KG1 (cell line): ENCODE measurements at places on chromosomes 12 and 14.

DNA sequence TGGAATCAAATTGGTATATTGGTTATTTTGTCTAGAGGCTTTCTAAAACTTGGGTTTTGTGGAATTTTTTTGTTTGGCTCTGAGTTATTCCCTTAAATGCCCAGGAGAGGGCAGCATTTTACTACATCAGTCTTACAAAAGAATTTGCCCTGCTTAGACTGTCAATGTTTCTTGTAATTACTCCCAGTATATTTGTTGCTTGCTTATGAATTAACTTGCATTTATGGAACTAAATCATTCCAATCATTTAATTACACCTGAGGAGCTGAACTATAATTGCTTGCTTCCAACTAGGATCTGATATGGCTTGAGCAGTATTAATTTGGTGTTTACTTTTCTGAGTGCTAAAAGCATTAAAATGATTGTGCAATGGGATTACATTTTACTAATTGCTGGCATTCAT is 48.7 kb downstream of the MIPOL1 start:
- peak; percentile 4 for DNase-seq

GRCh38 chr12:117231750-117232149 is 41.5 kb upstream of the FBXO21 start:
- DNase-seq, result no peak

GRCh38 chr14:67853715-67854114 is 34.1 kb downstream of the RAD51B start:
- DNase-seq, result no peak

DNA sequence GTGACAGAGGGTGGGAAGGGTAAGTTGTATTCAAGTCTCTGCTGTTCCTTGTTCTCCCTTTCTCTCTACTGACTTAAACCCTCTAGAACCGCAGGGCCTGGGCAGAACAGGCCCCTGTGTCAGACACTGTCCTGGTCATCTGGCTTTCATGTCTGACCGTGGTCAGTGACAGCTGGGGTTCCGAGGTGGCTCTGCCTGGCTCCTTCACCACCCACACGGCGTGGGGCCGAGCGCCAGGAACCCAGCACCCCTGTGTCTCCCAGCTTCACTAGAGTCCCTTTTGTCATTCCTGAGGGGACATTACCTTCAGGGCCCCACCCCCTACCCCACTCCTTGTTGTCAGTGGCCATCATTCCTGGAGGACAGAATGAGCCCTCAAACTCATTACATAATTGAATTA is 168.9 kb downstream of the ADGRD1 start:
- no peak for DNase-seq

DNA sequence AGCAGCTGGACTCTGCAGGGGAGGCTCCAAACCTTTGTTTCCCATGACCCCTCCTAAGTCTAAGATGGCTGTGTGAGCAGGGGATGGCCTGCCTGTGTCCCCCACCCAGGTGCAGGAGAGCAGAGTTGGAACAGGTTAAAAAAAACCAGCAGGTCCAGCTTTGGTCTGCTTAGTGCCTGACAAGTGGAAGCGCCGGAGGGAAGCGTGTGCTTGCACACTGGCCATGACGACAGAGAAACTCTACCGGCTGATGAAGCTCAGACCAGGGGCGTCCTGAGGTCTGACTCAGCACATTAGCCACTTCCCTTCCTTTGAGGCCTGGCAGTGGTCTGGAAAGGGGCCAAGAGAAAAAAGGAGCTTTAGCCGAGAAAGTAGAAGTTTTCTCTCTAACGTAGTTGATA is 280.1 kb downstream of the VRK1 start:
- peak; percentile 76 for DNase-seq

GRCh38 chr14:92991536-92991935 is 68.6 kb downstream of the CHGA start:
- DNase-seq, result no peak

GRCh38 chr12:48712209-48712608 is 4.3 kb downstream of the CCNT1 start:
- DNase-seq, result no peak

GRCh38 chr14:31118892-31119291 is 88.7 kb downstream of the HECTD1 start:
- DNase-seq, result no peak

GRCh38 chr14:54000341-54000811 is 43.8 kb upstream of the BMP4 start:
- DNase-seq, result no peak

DNA sequence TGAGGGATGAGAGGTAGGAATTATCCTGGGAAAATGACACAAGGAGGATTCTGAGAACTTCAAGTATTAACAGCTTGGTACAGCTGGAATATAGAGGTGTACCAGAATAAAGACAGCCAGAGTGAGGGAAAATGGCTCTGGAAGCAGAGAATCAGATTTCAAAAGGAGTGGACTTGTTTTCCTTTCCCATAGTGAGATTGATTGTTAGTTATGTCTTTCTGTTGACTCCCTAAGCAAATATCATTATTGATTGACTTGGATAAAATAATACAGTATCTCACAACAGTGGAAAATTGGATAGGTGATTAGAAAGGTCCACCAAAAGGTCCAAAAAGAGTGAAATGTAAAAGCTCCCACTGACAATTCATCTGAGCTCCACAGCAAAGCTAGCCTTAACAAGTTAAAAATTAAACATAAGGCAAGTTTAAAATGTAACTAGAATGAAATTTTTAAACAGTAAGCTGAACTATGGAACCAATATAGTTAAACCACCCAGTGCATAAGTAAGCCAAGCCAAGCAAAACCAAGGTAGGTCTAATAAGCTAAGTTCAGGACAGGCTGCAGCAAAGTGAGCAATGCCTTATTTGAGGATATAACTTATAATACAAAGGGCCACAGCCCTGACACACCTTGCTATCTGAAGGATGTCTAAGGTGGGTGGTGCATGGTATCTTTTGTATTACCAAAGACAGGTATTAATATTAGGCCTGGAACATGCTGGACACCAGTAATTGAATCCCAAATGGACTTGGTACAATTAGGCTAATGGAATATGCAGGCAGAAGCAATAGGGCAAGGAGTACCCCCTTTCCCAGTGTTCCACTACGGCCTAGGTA is 21.8 kb downstream of the ENTPD5 start:
- no peak for DNase-seq

GRCh38 chr12:38691164-38691563 is 214.2 kb downstream of the CPNE8 start:
- DNase-seq, result no peak

DNA sequence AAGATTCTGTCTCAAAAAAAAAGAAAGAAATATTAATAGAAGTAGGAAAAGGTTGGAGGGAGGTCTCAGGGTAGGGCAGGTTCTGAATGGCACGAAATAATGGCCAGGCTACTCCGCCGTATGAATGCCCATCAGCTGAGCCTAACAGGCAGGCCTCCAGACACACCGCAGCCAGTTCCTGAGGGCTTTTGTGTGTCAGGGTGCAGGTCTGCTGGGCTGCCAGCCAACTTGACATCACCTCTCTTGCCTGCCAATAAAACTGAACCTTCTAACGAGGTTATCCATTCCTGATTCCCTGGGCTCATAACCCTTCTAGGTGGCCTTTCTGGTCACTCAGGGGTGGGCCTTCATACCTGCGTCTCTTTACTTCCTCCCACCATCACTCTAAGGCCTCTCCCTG is 3.0 kb downstream of the IFI27 start:
- no peak for DNase-seq

GRCh38 chr12:115946867-115947695 is 330.4 kb downstream of the MED13L start:
- no peak for DNase-seq

DNA sequence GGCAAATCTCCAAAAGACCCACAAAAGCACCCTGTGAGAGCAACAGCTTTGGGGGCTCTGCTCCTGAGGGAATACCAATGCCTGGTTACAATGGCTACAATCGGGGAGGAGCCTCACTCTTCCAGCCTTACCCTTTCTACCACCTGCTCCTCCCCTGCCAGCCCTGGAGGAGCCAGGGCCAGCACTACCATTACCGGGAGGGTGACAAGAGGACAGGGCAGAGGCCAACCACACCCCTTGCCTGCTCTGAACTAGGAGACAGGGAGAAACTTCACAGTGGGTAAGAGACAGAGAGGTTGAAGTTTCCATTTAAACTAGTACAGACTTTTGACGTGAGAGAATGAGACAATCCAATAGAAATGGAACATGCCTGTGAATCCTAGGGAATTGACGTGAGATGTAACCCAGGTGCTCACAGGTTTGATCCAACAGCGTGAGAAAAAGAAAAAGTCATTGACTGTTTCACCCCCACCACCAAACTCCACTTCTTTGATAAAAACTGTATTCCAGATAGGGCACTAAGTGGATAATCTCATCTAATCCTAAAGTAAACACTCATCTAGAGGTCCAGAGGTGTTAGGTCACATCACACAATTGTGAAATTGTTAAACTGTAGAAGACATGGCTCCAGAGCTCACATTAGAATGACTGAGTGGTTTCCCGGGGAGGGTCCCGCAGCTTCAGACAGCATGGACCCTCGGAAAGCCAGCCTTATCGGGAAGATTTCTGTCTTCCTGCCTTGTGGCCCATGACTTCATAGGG is 8.4 kb upstream of the TC2N start:
- no peak for DNase-seq

- no peak for DNase-seq
Measured at GRCh38 chr12:132170094-132170636, 25.9 kb downstream of the NOC4L start.

DNA sequence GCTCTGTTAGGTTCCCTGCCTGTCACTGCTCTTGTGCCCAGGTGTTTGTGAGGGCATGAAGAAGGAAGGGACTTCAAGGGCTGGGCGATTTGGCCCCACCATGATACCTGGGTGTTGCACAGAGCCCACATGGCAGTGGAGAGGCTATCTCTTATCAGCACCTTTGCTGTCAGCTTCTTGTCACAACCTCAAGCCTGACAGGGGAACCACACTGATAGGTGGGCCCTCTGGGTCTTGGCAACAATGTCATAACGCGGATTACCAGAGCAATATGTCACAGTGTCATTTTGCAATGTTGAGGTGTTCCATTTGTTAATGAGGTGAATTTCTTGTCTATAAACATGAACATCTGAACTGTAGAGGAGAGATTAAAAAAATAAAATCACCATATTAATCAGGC is 22.9 kb upstream of the CACNA1C start:
- DNase-seq, result no peak

DNA sequence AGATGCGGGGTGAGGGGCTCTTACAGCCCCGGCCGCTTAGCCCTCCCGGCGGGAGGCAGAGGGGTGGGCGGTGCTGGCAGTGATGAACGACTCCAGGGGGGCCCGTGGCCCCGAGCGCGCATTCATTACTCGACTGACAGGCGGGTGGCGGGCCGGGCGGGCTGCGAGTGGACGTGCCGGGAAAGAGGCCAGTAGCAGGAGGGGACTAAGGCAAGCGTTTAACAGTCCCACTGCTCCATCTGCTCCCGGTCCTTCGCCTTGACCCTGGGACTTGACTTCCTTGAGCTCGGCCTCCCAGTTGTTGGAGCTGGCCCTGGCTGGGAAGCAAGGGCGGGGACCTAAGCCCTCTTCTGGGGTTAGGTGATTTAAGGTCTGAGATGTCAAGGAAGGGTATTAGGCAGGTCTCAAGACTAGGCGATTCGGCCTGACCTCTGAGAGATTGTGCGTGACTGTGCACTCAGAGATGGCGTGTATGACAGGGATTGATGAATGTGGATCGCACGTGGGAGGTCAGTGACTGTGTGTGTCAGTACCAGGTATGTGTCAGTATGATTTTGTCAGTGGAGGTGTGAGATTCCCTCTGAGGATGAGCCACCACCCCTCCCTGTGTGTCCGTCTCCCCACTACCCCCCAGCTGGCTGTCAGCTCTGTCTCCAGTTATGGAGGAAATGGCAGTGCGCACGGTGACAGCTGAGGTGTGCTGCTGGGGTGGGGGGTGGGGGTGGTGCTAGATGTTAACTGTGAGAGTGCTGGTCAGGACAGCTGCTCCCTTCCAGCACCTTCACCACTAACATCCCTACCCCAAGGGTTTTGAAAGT is 3.6 kb upstream of the DNAJC22 start:
- no peak for DNase-seq

DNA sequence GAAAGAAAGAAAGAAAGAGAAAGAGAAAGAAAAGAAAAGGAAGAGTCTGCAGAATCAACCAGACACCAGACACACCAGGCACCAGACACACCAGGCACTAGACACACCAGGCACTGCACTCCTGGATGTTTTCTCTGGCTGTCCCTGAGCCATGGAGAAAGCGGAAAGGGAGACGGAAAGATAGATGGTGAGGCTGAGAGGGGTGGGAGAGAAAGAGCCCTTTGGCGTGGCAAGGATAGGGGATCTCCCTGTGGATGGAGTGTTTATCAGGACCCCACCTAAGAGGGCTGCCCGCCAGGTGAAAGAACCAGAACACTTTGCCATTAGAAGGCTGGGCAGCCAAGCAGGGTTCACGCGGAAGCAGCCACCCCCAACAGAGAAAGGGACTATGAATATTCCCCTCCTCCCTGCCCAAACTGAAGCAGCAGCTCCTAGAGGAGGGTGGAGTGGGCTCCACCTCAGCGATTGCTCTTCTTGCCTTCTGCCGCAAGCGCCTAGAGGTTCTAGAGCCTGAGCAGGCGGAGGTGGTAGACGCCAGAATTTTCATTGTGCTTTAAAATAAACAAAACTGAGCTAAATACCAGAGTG is 13.4 kb downstream of the ST8SIA1 start:
- no peak for DNase-seq

DNA sequence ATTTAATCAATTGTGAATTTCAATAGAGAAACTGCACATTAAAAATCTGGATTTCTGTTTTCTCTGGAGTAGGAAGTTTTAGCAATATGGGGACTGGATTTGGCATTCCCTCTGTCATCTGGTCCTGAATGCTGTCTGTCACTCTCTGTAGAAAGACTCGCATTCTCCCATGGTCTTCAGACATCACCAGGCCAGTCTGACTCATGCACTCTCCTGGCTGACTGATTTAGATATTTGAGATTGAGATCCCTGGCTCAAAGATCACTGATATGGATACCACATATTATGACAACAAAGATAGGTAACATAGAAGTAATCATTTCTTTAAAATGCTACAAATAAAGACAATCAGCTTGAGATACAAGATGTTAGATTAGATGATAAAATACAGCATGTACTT is 524.5 kb downstream of the GALC start:
- DNase-seq, result no peak

DNA sequence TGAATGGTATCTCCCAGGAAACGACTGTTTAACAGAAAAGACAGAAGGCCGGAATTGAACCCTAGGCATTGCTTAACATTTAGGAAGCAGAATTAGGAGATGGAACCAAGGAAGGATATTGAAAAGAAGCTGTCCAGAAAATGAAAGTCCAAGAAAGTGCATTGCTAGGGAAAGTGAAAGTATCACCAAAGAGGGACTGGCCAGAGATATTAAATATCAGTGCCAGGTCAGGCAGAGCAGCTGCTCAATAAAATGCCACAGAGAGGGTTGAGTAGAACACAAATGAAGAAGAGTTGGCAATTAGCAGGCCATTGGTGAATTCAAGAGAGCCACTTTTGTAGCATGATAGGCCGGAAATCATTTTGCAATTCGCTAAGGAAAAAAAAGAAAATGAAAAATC is 101.6 kb downstream of the CFAP54 start:
- DNase-seq, result no peak

- no peak for DNase-seq
Measured at GRCh38 chr14:99675382-99675835, 8.7 kb upstream of the CYP46A1 start.

DNA sequence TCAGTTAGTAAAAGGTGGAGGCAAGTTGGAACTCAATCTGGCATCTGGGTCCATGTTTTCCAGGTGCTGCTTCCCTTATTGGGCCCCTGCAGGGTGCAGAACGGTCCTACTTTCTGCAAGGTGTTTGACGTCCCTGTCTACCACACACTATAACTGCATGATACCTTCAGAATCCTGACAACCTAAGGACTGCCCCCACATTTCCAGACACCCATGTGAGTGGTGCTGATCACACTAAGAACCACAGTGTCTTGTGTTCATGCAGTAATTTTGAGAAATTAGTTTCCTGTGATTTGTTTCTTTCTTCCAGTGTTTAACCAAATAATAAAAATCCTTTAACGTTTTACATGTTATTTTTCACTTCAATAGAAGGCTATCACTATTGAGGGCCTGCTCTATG is 121.1 kb upstream of the MDM1 start:
- DNase-seq, result no peak
